ENCODE measurements at places on chromosomes 5 and 9. TPM values are rescaled to one million over a fixed set of nuclear protein-coding genes. Genes with fewer than 3 reads are reported as not detected.
A peak's percentile ranks its signal among the peaks of the same experiment; 100 is the strongest.

GRCh38 chr5:135481909-135482311, 29.8 kb upstream of the TIFAB start:
- no peak for DNase-seq

DNA sequence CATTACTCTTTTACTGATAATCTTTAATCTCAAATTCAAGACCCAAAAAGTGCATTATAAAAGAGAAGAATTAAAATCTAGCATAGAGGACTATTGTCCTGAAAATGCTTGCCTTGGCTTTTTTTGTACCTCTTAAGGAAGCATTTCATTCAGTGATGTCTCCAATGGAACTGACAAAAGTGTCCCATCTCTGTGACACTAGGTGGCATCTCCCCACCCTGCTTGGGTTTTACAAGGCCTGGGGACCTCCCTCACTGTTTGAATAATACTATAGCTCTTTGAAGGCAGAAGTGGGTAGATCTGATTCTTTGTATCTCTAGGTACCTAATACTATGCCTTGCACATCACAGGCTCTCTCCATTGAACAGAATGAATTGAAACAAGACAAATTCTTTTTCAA, 180.6 kb downstream of the EPB41L4A start:
- no peak for DNase-seq

DNA sequence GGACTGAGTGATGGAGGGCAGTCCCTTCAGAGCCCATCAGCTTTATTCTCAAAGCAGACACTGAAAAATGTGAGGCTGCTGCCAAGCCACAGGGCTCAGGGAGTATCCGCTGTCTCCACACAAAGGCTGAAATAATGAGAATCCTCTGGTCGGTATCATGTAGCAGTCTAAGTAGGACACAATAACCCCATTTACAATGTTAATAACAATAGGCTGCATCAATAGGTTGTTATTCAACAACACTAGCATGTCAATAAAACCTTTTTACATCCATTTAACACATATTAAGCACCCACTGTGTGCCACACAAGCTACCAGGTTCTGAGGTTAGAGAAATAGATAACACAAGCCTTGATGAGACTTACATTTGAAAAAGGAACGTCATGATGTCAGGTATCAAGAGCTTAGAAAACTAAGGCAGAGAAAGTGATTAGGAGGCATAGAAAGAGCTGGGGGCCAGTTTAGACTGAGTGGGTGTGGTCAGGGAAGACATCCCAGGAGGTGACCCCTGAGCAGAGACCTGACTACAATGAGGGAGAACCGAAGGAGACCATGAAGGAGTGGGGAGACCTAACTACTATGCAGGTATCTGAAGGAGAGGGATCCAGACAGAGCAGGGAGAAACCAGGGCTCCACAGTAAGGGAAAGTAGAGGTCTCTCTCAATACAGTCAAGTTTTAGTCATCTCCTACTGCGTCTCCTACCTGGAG, 140.1 kb upstream of the GRIA1 start:
- no peak for DNase-seq

GRCh38 chr9:77554586-77555105, 93.5 kb downstream of the GNA14 start:
- DNase-seq = no peak

DNA sequence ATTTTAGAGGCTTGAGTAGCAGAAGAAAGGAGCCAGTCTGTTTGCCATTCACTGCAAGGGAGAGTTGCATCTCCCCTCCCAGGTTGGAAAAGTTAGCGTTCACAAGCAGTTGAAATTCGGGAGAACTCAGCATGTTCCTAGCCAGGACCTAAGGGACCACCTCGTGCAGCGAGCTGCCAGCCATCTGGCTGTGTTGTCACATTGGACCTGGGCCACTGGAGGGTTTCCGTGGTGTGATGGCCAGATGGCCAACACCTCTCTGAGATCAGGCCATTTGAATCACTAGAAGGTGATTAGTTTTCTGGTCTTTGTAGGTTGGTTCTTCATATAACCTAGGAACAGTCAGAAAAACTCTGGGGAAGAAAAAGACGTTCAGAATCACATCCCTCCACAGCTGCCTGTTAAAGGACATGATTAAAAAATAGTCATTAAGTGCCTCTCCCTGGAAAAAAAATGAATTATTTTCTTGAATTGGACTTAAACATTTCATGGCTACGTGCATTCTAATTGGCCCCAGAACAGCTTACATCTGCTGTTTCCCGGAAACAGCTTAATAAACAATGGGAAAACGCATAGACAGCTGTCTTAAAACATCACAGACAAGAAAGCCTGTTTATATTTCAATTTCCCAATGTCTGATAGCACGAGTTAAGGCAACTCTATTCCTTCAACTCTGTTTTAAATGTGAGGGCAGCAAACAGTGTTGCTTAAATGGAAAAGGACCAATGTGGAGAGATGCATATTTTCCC, 303.9 kb downstream of the TENT4A start:
- no peak for DNase-seq

DNA sequence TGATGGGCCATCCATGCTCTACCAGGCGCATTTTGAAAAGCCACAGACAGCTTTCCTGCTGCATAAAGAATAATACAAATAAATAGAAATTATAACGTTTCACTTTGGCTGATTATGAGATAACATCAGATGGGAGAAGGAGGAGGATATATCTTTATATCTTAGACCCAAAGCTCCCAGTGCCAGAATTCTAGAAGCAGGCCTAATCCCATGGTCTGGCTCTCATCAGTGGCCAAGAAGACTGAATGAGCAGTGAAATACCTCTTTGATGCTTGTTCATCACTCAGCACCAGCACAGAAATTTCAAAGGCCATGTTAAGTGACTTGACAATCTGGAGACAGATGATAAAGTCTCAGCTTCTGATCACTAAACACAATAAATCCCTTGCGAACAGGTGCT, 107.6 kb downstream of the PPP2R2B start:
- no peak for DNase-seq

- DNase-seq = no peak
These were observed 4.1 kb downstream of the KIF4B start for GRCh38 chr5:155017610-155018009.

GRCh38 chr9:76835571-76836283, 70.2 kb downstream of the PRUNE2 start:
- DNase-seq = no peak

- peak; percentile 6 for DNase-seq
These were observed 250.3 kb downstream of the DMAC1 start for GRCh38 chr9:7549249-7549648.

GRCh38 chr5:14775857-14776256, 95.7 kb downstream of the ANKH start:
- DNase-seq = no peak

DNA sequence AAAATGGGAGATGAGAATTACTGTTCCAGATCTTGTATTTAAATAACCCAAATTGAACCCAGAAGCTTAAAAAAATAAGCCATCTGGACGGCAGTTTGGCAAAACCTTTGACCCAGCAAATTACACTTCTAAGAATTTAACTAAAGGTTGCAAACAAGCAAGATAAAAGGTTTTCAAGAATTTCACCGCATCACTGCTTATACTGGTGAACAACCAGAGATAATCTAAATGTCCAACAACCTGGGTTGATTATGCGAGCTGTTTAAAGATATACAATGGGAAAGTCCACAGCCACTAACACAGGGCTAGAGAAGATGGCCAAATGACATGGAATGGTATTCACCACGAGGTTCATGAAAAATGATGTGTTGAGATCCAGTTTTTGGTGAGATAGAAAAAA, 149.3 kb downstream of the GNAQ start:
- DNase-seq = no peak

- no peak for DNase-seq
These were observed 29.9 kb downstream of the TMEM161B start for GRCh38 chr5:88238732-88239131.

- no peak for DNase-seq
These were observed 160.6 kb downstream of the PJA2 start for GRCh38 chr5:109249126-109249525.

DNA sequence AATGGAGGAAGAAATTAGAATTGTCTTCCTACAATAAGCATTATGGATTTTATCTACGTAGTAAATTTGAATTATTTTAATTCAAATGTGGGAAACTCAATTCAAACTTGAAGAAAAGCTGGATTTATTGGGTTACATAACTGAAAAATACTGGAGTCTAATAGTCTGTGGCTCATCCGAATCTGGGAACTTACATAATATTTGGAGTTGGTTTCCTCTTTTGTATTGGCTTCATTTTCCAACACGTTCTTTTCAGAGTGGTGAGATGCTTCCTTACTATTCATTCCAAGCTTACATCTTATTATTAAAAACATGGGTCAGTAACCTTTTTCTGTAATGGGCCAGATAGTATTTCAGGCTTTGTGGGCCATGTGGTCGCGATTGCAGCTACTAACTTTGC, 164.8 kb downstream of the ARHGAP26 start:
- no peak for DNase-seq

GRCh38 chr9:32590898-32591297, 17.9 kb upstream of the NDUFB6 start:
- DNase-seq = no peak

DNA sequence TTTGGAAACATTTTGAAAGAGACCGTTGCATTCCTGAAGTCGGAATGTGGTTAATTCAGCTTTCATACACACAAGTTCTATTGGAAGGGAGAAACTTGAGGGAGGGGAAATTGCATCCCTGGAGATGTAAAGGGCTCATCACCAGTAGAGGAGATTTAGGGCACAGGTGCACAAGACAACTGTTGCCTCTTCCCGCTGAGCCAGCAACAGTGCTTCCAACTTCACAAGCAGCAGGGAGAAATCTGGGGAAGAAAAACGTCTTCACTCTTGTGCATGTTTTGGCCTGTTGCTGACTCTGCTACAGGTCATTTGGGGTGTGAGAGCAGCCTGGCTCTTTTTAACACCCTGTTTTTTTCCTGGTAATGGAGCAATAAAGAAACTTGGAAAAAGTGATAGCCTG, 277.9 kb downstream of the GAS1 start:
- no peak for DNase-seq

- DNase-seq = peak; percentile 41
These were observed 1.6 kb downstream of the DMRT2 start for GRCh38 chr9:1051584-1052275.

DNA sequence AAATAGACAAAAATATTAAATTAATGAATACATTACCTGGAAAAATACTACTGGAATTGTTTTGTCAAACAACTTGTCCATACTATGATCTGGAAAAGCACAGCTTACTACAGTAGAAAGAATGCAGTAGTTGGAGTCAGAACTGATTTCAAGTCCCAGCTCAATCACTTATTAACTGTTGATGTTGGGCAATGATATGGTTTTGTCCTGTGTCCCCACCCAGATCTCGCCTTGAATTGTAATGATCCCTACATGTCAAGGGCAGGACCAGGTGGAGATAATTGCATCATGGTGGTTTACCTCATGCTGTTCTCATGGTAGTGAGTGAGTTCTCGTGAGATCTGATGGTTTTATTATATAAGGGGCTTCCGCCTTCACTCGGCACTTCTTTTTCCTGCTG, 247.5 kb downstream of the CD180 start:
- DNase-seq = no peak

GRCh38 chr5:150293091-150293941, 3.7 kb upstream of the CAMK2A start:
- no peak for DNase-seq

- DNase-seq = no peak
These were observed 185.5 kb downstream of the TAF11L14 start for GRCh38 chr5:17819783-17820182.

The OR1J2 gene
- not detected for total RNA-seq

The PCDHGB1 gene
- 2.8 TPM for total RNA-seq

The CCDC69 gene
- total RNA-seq = 1.8 TPM

The HNRNPK gene
- 943 TPM for total RNA-seq

The B4GALT7 gene
- total RNA-seq = 30.1 TPM

The CEL gene
- total RNA-seq = 3.5 TPM

The CCL27 gene
- 0.86 TPM for total RNA-seq

The GHR gene
- 0.27 TPM for total RNA-seq

The NIM1K gene
- total RNA-seq = 0.23 TPM

The CCDC112 gene
- total RNA-seq = 11.7 TPM

The SPATA31E1 gene
- 0.21 TPM for total RNA-seq

The SVEP1 gene
- 1.5 TPM for total RNA-seq

The BTNL3 gene
- total RNA-seq = not detected

The CDKN2B-AS1 gene
- 0.21 TPM for total RNA-seq
